ENCODE measurements at places on chromosomes 2 and 18. TPM values are rescaled to one million over a fixed set of nuclear protein-coding genes. Genes with fewer than 3 reads are reported as not detected.

The CD8B2 gene
- not detected for total RNA-seq

The SLC30A3 gene
- under 0.01 TPM for total RNA-seq

DNA sequence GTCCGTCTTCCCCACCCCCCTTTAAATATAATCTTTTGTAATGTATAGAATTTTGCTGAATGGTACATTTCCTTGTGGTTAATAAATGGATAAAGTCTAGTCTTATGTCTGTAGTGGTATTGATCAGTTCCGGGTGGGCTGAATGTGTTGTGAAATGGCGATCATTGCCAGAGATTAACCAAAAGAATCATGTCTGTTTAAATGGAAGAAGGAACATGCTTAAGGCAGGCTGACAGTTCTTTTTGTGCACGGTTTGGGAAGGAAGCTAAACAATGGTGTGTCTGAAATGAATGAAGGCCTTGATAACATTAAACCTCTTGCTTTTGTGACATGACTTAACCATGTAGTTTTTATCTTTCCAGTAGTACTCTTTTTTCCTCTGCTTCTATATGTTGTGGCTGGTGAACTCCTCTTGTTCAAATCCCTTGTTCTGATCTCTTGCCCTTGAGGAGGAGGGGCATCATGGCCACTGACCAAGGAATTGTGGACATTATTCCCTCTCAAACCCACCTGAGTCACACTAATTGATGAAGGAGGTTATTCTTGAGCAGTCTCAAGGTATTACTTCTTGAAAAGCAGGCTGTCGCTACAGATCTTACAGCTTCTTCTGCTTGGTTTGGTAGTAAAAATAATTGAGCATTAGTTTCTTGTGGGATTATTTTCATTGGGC lies 1.7 kb downstream of the ACVR2A start:
- H3K27me3 ChIP-seq: no peaks in the 10 kb centered on the region
- H3K4me1 ChIP-seq: no peaks in the 10 kb centered on the region
- H3K36me3 ChIP-seq: no peaks in the 10 kb centered on the region
- no peak overlapping the region for H3K27ac ChIP-seq
- DNase-seq: peak; percentile 15

GRCh38 chr2:45014016-45014702 lies 4.9 kb upstream of the SIX2 start:
- peak overlapping the region; percentile 40 for H3K4me3 ChIP-seq
- H3K4me1 ChIP-seq: peaks cover 3% of the 10 kb centered on the region
- DNase-seq: peak; percentile 55
- no peaks in the 10 kb centered on the region for H3K36me3 ChIP-seq
- no peak overlapping the region for H3K27ac ChIP-seq

GRCh38 chr2:105917226-105917625 lies 172.5 kb downstream of the NCK2 start:
- H3K4me3 ChIP-seq: no peak overlapping the region
- no peak for DNase-seq
- H3K36me3 ChIP-seq: no peaks in the 10 kb centered on the region
- no peaks in the 10 kb centered on the region for H3K27me3 ChIP-seq

GRCh38 chr18:46416706-46417638 lies 240.0 kb downstream of the LOXHD1 start:
- no peak overlapping the region for H3K4me3 ChIP-seq
- no peaks in the 10 kb centered on the region for H3K27me3 ChIP-seq
- no peaks in the 10 kb centered on the region for H3K4me1 ChIP-seq

- H3K4me1 ChIP-seq: no peaks in the 10 kb centered on the region
- no peak overlapping the region for H3K4me3 ChIP-seq
- no peak overlapping the region for H3K27ac ChIP-seq
- DNase-seq: no peak
These were observed 49.0 kb upstream of the ACSL3 start for GRCh38 chr2:222811828-222812227.

DNA sequence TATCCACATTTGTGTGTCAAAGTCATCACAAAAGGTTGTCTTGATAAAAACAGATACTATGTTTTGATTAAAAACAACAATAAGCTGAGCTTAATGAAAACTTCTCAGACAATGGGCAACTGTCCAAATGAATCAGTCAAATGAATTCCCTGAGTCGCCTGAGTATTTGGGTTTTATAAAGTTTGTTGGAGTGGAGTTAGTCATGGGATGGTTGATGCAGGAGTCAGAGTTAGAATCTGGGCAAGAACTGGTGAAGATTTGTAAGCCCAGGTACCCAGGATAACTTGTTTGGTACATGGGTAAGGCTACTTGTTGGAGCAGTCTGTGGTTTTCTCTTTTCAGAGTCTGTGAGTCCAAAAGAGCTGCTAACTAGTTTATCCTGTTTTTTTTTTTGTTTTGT lies 34.4 kb upstream of the RAPGEF4 start:
- no peaks in the 10 kb centered on the region for H3K36me3 ChIP-seq
- H3K27me3 ChIP-seq: no peaks in the 10 kb centered on the region
- H3K4me1 ChIP-seq: peaks cover 14% of the 10 kb centered on the region

The PID1 gene
- total RNA-seq: 8.2 TPM

The DYNAP gene
- not detected for total RNA-seq
